ENCODE measurements at places on chromosomes 13 and 19. TPM values are rescaled to one million over a fixed set of nuclear protein-coding genes. Genes with fewer than 3 reads are reported as not detected.

The TEX101 gene
- not detected for total RNA-seq

The ZNF441 gene
- total RNA-seq, result 48.8 TPM

The NRTN gene
- total RNA-seq, result not detected

The ZNF585A gene
- 19.1 TPM for total RNA-seq

The PLEKHJ1 gene
- 36.6 TPM for total RNA-seq

The C5AR1 gene
- 0.31 TPM for total RNA-seq

The SIGLEC10 gene
- total RNA-seq, result 1.9 TPM

The TMEM272 gene
- total RNA-seq, result 1.9 TPM

The SOX1 gene
- total RNA-seq, result 15.7 TPM

The FPR1 gene
- 4.7 TPM for total RNA-seq

The NCAN gene
- total RNA-seq, result 257 TPM

The SERP2 gene
- 28.8 TPM for total RNA-seq

The GARRE1 gene
- total RNA-seq, result 25.0 TPM

The ZNF230 gene
- total RNA-seq, result 8.8 TPM

The CD33 gene
- 0.63 TPM for total RNA-seq

The PLA2G4C gene
- 9.1 TPM for total RNA-seq

The FAM216B gene
- 0.94 TPM for total RNA-seq

The MISP gene
- total RNA-seq, result not detected

The ZNF730 gene
- total RNA-seq, result 26.0 TPM

The ACP7 gene
- not detected for total RNA-seq
